ENCODE measurements at places on chromosomes 2 and 18.

- DNase-seq: no peak
Measured at GRCh38 chr2:99156891-99157290, 2.1 kb downstream of the LIPT1 start.

GRCh38 chr2:73004889-73005596 is 66.5 kb downstream of the SFXN5 start:
- no peak for DNase-seq

DNA sequence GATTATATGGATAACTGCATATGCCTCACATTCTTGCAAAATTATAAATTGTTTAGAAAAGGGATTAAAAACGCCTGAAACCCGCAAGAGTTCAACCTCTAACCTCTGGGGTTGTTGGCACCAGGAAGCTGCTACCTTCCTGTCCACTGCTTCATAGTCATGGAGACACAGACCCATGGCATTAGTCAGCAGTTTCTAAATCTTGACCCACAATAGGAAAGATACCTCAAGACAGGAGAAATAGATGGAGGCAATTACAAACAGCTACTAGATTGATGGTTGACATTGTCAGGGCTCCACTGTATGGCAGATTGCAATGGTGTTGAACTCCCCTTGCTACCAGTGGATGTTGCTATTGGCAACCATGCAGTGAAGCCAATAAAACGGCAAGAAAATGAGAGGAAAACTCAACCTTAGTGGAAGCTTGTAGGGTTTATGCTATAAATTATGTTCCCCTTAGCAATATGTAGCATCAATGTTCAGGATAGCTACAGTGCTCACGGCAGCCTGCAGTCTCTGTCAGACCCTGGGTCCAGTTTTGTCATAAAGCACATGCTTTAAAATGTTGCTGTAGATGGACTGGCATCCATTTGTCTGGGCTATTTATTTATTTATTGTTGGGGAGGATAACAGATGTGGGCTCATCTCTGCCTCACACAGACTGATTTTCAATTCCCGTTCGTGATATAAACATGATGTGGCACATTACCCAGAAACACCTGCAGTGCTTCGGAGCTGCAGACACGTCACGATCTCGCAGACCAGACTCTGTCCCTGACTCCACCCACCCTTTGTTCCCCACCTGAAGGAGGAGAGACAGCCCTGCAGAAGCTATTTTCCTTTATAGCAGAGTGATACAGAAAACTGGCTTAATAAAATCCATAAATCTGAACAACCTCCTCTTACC is 233.4 kb downstream of the AGPS start:
- no peak for DNase-seq

GRCh38 chr18:56330366-56331110 is 307.9 kb downstream of the TXNL1 start:
- DNase-seq: no peak

DNA sequence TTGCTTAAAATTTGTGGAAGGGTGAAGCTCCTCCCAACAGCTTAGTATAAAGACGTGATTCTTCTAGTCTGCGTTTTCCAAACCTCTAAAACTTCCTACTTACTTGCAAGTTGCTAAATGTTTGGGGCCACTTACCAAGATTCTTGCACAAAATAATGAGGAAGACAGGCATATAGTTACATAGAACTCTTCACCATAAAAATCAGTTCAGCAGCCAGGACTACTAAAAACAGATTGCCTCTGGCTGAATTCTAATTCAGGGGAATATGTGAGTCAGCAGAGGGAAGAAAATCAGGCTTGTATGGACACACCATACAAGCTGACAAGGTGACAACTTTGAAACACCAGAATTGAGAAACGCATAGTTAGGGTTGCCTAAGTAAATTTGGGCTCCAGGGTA is 2.8 kb upstream of the PEX13 start:
- DNase-seq: no peak

All from activated naive CD8-positive, alpha-beta T cell treated with anti-CD3 and anti-CD28 coated beads, Interleukin-2, amount 10 ng/mL, durations not matched to agents 7 days and 5 days (primary cell).